Left hindlimb (tissue), 1 donor: ENCODE measurements at places on chromosomes 13 and 19.
A peak's percentile ranks its signal among the peaks of the same experiment; 100 is the strongest.

DNA sequence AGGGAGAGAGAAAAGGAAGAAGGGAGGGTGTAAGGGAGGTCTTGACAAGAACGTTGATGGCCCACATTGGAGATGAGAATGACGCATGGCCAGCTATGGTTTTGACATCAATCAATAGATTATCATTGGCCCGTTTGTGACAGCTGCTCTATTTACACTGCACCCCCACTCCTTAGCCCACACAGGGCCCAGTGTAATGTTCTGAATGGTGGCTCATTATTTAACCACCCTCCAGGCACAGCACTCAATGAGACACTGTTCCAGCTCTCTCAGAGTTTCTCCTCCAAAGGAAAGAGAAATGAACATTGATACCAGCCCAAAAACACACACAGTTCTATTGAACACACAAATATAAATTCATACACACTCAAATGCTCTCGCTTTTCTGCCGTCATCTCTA lies 173.0 kb upstream of the IPO5 start:
- DNase-seq: no peak

DNA sequence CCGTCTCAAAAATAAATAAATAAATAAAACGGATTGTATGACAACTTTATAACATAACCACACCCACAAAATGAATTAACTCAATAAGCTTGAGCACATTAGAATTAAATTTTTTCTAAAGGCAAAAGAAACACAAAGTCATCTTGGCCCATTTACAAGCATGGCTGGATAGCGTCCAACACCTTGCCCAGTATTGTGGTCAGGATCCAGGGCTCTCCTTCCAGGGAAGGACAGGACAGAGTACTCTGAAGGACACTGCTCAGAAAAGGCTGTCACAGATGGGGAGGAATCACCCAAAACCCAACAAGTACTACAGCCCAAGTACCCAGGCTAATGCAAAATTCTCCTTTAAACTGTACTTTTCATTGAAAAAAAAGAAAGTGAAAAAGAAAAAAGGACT lies 27.1 kb downstream of the SUGP2 start:
- no peak for DNase-seq

DNA sequence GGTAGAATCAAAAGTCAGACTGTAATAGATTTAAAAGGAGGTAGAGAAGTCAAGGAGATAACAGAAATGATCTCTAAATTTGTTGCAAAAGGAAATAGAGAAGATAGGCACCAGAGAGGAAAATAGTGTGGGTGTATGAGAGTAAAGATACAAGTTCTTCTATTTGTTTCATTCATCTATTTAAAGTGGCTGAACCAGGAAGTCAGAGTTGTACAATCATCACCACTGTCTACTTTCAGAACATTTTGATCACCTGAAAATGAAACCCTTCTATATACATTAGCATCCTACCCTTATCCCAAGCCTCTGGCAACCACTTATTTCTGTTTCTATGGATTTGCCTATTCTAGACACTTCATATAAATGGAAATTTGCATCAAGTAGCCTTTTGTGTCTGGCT lies 36.7 kb downstream of the INTS6 start:
- DNase-seq: no peak

DNA sequence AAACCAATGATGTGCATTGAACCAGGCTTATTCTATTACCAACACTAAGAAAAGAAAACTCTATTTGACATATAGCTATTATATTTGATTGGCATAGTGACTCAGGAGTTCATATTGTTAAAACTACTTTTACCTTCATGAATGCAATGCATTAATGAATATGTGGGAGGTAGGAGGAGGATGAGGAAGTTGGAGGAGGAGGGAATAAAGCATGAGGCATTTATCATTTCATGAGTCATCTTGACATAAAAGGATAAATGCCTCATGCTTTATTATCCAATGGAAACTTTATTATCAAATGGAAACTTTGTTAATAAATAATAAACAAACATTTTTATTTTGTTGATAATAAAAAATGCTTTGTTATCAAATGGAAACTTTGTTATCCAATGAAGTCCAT lies 116.5 kb downstream of the SPRY2 start:
- no peak for DNase-seq

GRCh38 chr19:41755328-41755913 lies at the start of gene CEACAM6:
TSS of gene CEACAM6 (plus strand) at chr19:41755530. CDS start at chr19:41755639, 109 bp downstream.
- DNase-seq: no peak

DNA sequence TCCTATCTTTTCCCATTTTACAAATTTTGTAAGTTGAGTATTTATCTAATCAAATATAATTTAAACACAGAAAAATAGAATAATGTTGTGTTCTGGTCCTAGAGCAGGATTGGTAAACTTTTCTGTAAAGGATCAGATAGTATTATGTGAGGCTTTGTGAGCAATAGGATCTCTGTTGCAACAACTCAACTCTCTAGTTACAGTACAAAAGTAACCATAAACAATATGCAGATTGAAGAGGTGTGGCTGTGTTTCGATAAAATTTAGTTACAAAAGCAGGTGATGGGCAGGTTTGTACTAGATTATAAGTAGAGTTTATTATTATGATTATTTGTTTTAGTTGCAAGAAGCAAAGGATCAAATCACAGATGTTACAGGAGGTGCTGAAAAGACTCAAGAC lies 15.2 kb upstream of the C1QTNF9B start:
- DNase-seq: no peak

GRCh38 chr19:57212109-57212508 lies 18.7 kb upstream of the AURKC start:
- no peak for DNase-seq

DNA sequence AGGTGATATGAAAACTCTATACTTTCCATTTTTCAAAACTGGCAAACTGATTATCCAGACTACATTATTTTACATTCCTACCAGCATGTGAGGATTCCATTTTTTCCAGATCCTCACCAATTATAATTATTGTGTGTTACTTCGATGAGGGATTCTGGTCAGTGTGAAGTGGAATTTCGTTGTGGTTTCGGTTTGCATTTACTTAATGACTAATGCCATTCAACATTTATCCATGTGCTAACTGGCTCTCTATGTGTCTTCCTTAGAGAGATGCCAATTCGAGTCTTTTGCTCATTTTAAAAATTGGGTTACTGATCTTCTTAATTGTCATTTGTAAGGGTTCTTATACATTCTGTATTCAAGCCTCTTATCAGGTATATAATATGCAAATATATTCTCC lies 1551.3 kb upstream of the MIR17HG start:
- no peak for DNase-seq

- no peak for DNase-seq
Measured at GRCh38 chr13:47420020-47420419, 523.2 kb upstream of the HTR2A start.

- peak; percentile 99 for DNase-seq
Measured at GRCh38 chr19:43754503-43755255, at the start of gene SMG9. TSS of gene SMG9 (minus strand) at chr19:43754962. CDS start at chr19:43750741, 4,221 bp downstream.

GRCh38 chr19:38538793-38539528 lies 78.8 kb downstream of the MAP4K1 start:
- DNase-seq: no peak

- DNase-seq: no peak
Measured at GRCh38 chr13:34425327-34425949, 516.6 kb upstream of the NBEA start.

DNA sequence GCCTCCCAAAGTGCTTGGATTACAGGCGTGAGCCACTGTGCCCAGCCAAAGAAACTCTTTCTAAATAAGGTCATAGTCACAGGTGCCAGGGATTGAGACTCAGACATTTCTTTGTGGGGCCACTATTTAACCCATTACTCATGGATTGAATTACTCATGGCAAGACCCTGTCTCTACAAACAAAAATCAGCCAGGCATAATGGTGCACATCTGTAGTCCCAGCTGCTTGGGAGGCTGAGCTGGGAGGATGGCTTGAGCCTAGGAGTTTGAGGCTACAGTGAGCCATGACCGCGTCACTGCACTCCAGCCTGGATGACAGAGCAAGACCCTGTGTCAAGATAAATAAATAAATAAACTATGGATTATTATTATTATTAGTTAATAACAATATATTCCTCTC lies 3.6 kb upstream of the KLF2 start:
- no peak for DNase-seq

DNA sequence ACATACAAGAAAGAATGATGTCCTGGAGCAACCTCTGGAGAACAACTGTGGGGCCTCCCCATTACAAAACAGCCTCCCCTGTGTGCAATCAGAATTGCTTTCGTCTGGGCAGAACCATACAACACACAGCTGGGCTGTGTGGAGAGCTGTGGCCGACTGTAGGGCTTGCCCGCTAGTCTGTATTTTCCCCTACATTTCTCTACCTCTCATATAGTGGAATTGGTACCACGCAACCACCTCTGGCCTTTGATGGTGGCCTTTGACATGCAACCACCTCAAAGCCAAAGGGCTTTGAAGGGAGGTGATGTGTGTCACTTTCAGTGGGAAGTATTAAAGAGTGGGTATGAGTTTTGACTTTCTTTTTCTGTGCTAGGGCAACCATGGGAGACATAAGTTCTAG lies 34.0 kb downstream of the GARRE1 start:
- no peak for DNase-seq

DNA sequence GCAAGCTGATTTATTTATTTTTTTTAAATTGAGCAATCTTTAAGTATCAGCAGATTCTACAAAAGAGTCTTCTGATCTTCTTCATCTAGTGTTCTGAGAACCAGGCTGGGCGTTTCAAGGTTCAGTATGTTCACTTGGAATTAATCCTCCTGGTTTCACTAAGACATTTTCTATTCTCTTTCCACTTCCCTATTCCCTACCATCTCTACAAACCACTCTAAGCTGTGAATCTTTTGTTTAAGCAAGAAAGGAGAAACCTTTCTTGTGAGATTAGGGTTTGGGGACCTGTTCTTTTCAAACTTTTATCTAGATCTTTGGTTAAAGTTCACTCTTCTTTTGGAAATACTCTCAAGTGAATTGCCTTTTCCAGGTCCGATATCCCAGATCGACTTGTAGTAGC lies 59.3 kb downstream of the URI1 start:
- no peak for DNase-seq
